ENCODE measurements at places on chromosomes 12 and 14. TPM values are rescaled to one million over a fixed set of nuclear protein-coding genes. Genes with fewer than 3 reads are reported as not detected.

APEX1 gene
- 291 TPM for polyA plus RNA-seq

TAS2R43 gene
- not detected for polyA plus RNA-seq

ZNF268 gene
- polyA plus RNA-seq, result 11.2 TPM

EMP1 gene
- 1.1 TPM for polyA plus RNA-seq

GRCh38 chr12:93653712-93654111, 23.5 kb upstream of the CRADD start:
- DNase-seq, result peak; percentile 30

DNA sequence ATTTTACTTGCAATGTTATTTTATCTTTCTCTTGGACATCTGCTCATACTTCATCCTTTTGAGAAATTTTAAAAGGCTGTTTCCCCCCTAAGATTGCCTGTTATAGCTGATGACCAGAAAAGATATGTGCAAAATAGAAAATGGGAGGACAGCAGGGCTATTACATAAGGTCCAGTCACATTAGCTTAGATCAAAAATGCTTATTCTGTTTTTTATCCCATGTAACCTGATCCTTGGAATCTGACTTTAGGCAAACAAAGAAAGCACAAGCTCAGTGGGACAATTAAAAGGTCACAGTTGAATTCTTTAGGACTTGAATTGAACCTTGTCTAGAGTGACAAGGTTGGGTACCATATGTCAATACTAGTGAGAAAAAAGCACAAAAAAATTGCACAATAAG, 65.1 kb upstream of the TRHDE start:
- DNase-seq, result peak; percentile 20

DNA sequence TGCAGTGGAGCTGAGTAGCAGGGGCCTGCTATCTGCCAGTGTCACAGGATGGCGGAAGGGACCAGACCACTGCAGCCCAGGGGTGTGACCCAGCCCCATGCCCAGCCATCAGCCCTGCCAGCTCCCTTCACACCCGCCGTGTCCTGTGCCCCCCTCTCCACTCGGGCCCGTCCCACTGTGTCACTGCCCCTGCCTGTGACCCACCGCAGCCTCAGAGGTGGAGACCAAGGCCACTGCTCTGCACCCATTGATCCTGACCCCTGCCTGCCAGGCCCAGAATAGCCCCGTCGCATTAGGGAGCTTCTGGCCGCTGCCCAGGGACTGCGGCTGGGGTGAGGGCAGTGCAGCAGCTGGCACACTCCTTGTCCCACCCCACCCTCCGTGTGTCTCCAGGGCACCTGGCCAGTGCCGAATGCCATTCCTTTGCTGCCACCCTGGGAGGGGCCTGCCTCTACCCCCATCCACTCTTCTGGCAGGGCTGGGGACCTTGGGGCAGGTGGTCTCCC, 2.1 kb upstream of the CRIP2 start:
- no peak for DNase-seq

DNA sequence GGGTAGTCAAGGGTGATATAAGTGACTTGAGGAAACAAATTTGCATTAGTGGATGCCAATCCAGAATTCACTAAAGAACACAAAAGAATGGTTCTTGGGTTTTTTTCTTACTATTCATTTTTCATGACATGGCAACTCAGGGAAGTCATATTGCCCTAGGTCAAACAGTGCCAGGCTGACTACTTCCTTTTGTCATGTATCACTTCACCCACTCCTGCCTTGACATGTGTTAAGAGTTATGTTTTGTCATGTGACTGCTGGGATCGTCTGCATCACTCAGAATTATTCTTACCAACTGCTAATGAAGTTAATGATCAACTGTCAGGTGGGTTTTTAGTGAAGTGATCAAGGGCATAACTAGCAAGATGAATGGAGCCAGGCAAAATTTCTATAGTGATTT, 74.2 kb downstream of the PRORP start:
- DNase-seq, result no peak

DNA sequence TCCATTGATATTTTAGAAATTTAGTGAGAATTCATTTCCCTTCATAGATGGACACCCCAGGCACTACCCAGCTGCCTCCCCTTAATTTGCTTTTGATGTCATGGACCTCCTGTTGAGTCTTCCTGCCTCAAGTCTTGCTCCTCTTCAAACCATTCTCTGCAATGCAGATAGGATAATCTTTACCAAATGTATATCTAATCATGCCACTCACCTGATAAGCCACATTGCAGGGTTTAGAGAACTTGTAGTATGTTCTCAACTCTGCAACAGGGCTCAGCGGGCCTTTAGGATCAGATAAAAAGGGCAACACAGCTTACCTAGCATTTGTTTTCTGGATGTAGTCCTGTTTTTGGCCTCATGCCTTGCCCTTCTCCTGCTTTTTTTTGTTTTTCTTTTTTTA, 234.5 kb downstream of the EMP1 start:
- no peak for DNase-seq

DNA sequence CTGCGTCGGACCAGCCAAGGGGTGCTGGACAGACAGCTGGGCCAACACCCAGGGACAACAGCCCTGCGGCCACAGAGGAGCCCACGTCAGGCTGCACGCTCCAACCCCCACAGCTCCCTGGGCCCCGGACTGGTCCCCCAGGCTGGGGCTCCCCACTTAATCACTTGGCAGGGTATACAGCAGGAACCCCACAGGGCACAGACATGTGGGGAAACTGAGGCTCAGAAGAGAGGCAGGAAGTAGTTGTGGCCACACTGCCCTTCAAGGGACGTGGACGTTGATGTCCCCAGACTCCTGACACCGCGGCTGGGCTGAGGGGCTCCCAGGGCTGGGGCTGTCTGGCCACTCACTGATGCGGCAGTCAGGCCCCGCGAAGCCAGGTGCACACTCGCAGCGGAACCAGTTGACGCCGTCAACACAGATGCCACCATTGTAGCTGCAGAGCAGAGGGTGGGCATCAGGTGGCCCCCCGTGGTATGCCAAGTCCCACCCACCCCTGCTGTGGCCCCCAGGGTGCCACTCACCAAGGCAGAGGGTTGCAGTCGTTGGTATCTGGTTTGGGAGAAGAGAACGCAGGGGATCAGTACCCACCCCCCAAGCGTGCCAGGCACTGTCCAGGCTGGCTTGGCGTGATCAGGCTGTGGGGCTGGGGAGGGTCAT, 21.5 kb downstream of the JAG2 start:
- DNase-seq, result no peak

- no peak for DNase-seq
These were observed 3.7 kb downstream of the MYBPC1 start for GRCh38 chr12:101598483-101598882.

DNA sequence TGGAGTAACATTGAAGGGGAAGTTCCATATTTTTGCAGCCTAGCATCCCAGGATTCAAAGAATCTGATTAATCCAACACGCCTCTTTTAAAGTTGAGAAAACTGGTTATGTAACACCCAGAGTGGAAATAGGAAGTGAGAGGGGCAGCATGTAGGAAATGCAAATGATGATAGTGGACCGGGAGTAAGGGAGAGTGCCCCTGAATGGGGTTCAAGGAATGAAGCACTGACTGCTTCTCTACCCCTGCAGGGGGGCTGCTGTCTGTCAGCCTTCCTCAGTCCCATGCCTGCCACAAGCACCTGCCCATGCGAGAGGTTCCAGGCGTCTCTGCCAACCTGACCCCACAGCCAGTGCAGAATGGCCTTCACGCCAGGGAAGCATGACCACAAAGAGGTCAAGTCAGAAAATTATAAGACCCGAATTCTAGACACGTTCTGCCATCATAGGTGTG, 126.5 kb upstream of the CCND2 start:
- DNase-seq, result no peak

DNA sequence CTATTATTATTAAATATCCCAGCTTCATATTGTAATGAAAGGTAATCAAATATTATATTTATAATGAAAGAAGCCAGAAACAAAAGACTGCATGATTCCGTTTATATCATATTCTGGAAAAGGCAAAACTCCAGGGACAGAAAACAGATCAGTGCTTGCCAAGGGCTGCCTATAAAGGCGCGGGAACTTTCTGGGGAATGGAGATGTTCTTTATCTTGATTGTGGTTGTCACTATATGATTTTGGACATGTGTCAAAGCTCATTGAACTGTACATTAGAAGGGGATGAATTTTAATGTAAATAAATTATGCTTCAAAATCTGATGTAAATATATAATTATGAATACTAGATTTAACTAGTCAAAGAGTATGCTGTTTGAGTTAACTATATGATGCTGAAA, 115.4 kb upstream of the KRAS start:
- no peak for DNase-seq
